ENCODE measurements at places on chromosomes 6 and 20.

GRCh38 chr6:150722614-150723344 lies 123.1 kb downstream of the PLEKHG1 start:
- no peak for DNase-seq

- no peak for DNase-seq
These were observed 11.5 kb downstream of the FILIP1 start for GRCh38 chr6:75481936-75482593.

GRCh38 chr6:11609324-11610071 lies 71.9 kb downstream of the TMEM170B start:
- DNase-seq, result no peak

- DNase-seq, result no peak
These were observed 113.6 kb upstream of the SLC22A16 start for GRCh38 chr6:110589865-110590513.

DNA sequence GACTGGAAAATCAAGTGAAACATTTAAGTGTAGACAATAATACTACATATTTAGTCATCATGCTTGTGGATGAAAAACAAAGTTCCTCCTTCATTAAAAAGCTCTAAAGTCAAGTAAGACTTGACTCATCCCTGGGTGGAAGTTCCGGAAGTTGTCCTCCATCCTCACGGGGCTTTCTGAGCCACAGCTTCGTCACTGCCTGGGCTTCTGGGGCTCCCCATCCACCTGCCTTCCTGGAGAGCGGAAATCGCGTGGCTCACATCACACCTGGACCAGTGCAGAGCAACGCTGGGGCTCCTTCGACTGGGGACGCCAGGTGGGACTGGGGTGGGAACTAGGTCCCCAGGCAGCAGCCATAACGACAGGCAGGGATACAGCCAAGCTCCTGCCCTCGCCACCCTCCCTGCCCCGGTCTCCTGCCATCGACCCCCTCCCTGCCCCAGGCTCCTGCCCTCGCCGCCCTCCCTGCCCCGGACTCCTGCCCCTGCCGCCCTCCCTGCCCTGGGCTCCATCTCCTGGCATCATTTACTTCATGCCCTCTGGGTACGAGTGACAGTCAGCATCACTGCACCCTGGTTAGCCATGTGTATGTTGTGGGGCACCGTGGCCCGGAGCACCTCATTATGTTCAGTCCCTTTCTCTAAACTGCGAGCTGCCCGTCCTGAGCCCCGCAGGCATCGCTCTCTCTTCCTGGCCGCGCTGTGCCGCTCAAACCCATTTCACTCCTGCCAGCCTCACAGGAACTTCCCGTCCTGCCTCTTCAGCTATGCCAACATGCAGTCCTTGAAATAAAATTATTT lies 12.9 kb downstream of the THBS2 start:
- no peak for DNase-seq

DNA sequence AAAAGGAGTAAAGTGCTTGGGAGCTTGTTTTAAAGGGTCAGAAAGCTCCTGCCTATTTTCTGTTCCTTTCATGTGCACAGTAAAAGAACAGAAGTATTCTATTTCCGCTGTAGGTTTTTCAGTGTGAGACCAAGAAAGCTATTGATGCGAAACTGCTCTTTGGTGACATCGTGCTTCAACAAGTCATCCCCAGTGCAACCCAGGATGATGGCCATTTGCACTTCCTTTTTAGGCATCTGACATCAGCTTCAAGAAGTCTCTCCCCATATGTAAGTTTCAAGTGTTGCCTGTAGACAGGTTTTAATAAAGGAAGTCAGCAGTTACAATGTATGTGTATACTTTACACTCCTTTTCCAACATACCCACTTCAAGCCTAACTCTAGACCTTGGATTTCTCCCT lies 131.6 kb downstream of the RFX6 start:
- DNase-seq, result no peak
